ENCODE measurements at places on chromosomes 6 and 20.

DNA sequence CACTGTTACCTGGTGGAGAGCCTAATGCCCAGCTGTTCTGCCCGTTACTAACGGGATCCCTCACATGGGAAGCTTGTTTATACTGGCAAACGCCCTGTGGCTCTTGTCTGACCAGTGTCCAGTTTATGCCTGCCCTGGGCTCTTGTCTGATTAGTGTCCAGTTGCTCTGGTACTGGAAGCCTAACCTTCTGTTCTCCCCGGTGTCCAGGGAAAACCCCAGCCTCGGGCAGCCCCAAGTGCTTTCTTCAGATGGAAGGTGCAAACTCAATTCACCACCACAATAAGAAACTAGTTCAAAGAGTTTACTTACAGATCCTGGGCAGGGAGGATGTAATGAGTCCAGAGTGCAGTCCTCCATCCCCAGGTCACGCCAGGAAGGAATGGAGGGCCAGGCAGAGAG, 148.4 kb downstream of the TBXT start:
- DNase-seq: no peak

- no peak for DNase-seq
These were observed 3.0 kb upstream of the KIF16B start for GRCh38 chr20:16576219-16576618.

GRCh38 chr20:31474097-31474436, 860 bp downstream of the DEFB124 start:
- DNase-seq: no peak

- no peak for DNase-seq
These were observed 551.1 kb upstream of the SYNCRIP start for GRCh38 chr6:86193821-86194220.

- DNase-seq: peak; percentile 68
These were observed 166.6 kb downstream of the SASH1 start for GRCh38 chr6:148509119-148509799.

GRCh38 chr6:63813566-63814120, 178.0 kb downstream of the PHF3 start:
- DNase-seq: peak; percentile 54

DNA sequence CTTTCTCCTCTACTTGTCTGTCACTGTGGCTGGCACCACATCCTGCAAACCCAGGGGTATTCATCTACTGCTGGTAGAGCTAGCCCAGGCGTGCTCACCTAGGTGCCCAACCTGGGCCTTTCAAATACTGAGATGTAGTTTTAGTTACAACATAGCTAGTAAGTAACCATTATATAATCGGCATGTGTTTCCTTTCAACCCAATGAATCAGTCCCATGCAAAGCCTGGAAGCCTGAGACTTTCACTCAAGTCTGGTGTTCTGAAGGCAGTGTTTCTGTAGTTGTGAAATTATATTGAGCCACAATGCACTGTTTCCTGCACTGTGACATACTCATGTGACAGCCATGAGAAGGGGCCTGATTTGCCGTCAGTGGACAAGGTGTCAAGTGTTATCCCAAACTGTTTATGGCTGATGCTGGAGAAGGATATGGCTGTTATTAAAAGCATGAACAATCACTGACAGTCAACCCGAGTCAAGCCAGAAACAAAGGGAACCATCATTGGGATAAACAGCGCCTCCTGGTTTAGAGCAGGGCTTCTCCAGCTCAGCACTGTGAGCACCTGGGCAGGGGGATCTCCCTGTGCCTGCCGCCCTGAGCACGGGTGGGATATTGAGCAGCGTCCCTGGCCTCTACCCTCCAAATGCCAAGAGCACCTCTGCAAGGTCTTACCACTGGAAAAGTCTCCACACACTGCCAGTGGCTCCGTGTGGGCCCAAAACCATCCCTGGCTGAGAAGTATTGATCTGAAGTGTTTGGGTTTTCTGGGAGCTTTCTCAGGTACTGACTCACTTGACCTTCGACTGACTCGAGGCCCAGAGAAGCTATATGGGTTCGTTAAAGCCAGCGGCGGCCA, 1.6 kb downstream of the PSMA7 start:
- DNase-seq: peak; percentile 54

GRCh38 chr20:51767867-51768758, at the start of gene ATP9A:
Gene ATP9A (minus strand): TSS chr20:51768390. CDS start chr20:51768369, 21 bp downstream.
- DNase-seq: no peak

- no peak for DNase-seq
These were observed 19.4 kb upstream of the KCNK16 start for GRCh38 chr6:39341937-39342336.

- no peak for DNase-seq
These were observed 36.9 kb downstream of the TRPC4AP start for GRCh38 chr20:35055445-35056276.

GRCh38 chr6:83536647-83537589, 24.6 kb downstream of the PRSS35 start:
- DNase-seq: no peak

DNA sequence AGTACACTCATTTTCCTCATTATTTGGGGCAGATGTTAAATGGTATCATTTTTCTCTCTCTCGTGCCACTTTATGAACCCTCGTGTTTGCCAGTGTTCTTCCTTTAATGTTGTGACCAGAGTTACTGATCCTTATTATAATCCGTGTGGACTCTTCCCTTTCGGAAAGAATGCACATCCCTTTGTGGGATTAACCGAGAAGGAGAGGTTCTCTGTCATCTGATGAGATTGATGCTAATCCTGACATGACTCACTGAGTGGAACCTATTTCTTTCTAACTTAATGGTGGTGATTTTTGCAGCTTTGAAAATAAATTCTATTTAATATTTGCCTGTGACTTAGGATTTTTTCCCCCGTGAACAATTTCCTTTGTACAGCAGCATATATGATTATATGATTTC, 300.0 kb upstream of the MAN1A1 start:
- no peak for DNase-seq
